ENCODE measurements at places on chromosomes 1 and 21.

- no peak for DNase-seq
These were observed 9.0 kb upstream of the RPTN start for GRCh38 chr1:152167835-152168534.

DNA sequence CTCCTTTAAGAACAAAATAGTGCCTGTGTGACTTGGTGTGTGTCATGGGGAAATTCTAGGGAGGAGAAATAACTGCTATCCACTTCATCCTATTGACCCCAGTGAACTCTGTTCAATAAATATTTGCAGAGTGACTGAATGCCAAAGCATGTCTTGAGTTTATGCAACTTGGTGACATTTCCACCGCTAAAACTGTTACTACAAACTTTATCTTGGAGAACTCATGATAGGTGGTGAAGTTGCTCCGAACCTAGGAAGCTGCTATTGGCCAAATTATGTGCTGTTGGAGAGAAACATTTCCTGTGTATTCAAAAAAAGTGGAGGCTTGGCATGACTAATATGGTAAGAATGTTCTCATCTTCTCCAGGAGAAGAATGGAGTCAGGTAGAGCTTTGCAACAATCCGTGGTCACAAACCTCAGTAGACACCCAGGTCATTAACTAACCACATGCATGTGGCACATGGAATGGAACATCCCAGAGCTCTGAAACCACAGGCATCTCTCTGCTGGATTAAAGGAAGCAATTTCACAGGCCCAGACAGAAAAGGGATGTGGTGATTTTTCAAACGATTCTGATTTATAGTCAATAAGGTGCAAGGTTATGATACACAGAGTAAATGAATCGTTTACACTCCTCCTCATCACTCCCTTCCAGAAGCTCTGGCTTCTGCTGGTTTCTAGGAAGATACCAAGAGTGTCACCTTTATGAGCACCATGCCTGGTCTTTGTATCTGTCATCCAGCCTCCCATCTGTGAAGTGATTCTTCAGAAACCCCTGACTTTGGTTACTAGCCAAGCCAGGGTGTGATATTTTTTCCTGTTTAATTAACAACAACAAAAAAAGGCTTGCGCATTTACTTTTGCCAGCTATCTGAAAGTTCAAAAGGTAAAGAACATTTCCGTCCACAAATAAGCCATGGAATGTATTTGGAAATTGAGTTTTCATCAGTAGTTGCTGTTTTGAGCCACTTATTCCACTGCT is 361.1 kb downstream of the TGFB2 start:
- DNase-seq, result no peak

GRCh38 chr1:190754666-190755065 is 277.0 kb upstream of the BRINP3 start:
- peak; percentile 46 for DNase-seq

DNA sequence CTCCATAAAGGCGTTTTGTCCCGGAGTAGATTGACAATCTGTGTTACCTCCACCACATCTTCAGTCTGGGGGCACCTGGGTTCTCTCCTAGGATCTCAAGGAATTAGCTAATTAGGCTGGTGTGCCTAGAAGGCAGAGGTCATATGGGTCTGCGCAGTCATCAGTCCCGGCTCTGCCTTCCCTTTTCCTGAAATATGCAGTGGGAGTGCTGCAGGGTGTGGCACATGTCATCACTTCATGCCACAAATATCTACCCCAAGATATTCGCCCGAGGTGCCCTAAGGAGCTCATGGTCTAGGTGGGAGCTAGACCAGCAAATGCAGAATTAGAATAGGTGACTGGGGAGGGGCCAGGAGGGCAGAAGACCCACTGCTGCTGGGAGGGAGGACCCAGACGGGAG is 42.9 kb downstream of the ACTL8 start:
- no peak for DNase-seq

- no peak for DNase-seq
These were observed at the start of gene EPS8L3 for GRCh38 chr1:109763646-109764415. EPS8L3 (minus strand) TSS chr1:109763923; CDS start chr1:109761749, 2,174 bp downstream.

DNA sequence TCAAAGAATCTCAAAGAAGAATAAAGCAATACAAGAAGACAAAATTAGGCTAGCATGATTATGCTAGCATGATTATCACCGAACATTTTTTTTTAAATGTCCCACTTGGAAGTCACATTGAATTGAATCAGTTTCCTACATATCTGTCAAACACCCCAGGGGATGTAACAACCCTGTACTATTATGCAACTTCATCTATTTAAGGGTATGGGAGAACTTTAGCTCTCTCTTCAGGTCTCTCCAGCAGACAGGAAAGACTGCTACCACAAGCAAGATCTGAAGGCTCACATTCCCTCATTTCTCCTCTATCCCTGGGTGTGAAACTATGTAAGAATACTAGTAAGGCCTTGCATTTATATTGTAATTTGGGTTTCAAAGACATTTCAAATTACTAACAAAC is 52.8 kb downstream of the EDEM3 start:
- no peak for DNase-seq

DNA sequence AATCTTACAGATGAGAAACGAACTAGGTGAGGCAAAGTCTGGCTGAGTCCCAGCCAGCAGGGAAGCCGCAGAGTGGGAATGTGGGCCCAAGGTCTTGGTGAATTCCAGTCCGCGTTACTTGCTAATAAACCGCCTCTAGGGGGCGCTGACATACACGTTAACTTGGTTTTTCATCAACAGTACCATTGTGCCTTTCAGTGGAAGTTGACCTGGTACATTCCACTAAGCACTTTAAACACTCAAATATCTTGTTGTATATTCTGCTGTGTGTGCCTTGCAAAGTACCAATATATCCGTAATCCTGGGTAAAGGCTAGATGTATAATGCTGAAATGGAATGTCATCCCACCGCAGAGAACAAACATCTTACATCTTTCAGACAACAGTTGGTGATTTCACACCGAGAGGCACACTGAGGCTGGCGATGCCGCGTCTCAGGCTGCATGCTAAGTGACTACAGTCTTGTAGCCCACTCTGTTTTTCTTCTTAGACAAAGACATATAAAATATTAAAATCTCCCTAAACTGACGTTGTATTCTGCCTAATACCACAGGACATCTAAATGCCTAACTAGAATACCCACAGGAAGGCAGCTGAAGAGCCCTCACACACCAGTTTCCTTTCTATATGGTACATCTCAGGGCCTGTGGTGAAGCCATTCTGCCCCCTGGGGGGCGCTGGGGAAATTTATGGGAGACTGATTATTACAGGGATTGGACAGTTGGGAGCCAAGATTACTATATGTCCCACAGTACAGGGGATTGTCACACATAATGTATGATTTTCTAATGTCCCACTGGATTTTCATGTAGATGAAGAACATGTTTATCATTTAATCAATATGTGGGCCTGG is 49.2 kb upstream of the C1orf198 start:
- DNase-seq, result peak; percentile 78

- DNase-seq, result peak; percentile 12
These were observed 4.5 kb downstream of the PLA2G2A start for GRCh38 chr1:19974822-19975416.

DNA sequence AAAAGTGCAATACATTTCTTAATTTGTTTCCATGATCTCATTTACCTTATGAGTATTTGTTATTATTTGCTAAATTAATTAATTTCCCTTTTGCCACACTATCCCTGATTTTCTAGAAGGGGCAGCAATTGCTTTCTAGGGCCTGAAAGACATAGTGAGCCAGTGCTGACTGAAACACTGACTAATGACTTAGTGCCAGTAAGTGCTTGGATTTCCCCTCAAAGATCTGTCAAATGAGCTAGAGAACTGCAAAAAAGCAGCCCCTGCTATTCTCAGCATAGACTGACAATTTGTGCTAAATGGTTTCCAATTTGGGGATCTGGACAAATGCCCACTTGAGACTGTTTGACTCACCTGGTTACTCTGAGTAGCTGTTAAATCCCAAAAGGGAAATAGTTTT is 35.6 kb upstream of the USH2A start:
- no peak for DNase-seq

DNA sequence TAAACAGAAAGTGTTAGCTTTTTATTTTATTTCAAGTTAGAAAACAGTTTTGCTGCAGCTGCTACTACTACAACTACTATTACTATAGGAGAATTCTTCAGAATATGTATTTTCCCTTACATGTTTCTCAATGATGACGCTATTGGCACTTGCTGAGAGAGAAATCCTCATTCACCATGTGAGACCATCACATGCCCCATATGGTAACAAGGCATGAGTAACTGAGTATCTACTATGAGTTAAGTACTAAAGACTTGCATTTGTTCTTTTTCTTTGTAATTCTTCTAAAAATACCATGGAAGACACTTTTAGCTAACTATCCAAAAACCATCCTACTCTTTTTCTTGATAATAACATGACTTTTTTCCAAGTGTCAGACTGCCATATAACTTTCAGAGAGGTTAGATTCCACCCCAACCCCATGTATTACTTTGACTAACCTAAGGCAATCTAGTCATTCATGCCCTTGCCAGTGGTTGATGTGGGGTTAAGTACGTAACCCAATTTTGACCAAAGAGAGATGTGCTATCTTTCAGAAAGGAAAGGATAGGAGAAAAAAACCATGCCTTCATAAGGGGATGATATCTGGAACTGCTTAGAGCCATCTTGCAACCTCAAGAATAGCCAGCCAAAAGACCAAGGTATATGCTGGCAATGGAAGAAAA is 42.9 kb downstream of the COP1 start:
- no peak for DNase-seq

GRCh38 chr21:38036016-38036415 is 119.8 kb upstream of the KCNJ6 start:
- DNase-seq, result no peak

DNA sequence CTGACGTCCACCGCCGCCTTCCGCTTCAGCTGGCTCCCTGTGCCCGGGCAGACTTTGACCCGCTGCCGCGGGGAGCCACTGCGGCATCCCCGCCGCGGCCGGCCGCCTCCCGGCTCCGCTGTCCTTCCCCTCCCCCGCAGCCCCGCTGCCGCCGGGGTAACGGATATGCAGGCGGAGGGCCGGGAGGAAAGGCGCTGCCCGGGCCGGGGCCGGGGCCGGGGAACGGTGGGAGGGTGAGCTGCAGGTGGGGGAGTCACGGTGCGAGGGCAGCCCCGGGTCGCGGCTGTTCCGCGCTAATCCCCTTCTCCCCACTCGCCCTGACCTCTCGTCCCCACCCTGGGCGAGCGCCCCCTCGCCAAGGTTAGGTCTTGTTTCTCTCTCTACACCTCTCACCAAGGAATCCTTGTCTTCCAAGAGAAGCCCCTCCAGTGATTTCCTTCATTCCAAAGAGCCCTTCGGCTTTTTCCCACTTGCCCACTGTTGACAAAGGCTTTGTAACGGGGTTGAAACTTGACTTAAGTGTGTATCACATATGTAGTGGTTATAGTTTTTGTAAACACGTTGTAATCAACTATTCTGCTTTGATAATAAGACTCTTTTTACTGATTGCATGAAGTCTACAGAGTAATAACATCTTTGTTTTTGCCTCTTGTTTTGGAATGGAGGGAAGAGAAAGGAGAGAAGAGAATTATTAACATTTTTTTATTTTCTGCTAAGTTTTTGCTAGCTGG is 669 bp downstream of the XPR1 start:
- DNase-seq, result peak; percentile 63

DNA sequence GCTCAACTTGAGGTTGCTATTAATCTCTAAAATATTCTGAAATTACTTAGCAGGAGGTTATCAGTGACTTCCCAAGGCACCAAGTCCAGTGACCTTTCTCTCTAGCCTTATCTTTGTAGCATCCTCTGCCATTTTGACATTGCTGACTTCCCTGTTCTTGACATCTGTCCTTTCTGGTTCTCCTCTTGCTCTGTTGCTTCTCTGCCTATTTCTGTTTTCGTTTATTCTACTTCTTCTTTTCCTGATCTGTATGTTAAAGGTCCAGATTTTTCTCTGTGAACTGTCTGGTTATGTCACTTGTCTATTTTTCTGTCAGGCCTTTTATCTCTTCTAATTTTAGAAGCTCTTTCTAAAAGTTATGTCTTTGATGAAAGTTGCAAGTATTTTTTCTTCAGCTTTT is 178.8 kb downstream of the VPS13D start:
- no peak for DNase-seq

- DNase-seq, result no peak
These were observed 38.5 kb upstream of the COL18A1 start for GRCh38 chr21:45366476-45366875.

DNA sequence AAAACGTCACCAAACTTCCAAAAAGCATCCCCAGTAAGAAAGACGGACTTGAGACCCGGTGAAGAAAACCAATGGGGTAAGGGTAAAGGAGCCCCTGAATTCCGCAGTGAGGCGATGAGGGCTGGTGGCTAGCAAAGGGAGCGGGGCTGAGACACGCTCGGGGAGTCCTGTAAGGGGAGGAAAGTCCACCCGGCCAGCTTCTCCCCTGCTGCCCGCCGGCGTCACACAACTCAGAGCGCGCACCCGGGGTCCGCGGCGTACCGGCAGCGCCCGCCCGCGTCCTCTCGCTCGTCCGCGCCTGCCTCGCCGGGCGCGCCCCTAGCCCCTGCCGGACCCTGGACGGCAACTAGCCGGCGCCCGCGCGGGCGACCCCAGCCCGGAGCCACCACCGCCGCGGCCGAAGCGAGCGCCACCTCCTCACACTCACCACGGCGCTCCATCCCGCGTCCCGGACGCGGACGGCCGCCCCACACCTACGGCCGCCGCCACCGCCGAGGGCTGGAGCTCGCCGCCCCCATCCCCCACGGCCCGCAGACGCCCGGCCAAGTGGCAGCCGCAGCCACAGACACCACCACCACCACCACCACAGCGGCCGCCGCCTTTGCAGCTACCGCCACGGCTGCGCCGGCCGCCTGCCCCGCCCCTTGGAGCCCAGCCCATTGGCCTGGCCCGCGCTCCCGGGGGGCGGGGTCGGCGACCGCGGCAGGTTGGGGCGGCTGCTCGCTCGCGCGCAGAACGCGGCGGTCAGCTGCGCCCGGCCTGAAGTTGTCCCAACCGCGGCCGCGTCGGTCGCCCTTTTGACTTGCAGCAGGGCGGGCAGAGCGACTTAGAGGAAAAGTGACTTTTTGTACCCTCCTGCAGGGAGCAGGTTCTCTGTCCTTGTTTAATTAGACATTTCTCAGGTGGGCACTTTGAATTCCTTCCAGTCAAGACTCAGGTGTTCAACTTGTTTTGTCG is 10.0 kb upstream of the ARHGAP29 start:
- DNase-seq, result peak; percentile 74

DNA sequence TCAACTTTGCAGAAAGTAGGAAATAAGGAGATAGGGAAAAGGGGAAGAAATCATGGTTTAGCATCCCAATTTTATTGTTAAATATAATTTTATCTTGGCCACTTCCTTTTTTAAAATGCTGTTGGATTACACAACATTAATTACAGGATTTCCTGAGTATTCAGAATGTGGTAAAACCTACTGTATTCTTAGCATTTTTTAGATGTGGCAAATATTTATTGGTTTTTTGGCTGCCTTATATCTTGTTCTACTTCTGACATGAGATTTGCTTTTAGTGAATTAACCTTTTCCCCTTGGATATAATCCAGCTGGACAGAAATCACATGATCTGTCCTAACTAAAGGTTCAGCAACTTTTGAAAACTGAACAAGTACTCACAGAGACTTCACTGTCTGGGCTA is 104.9 kb downstream of the PTGS2 start:
- DNase-seq, result no peak

GRCh38 chr1:41500378-41500777 is 15.9 kb upstream of the EDN2 start:
- DNase-seq, result no peak
